ENCODE measurements at places on chromosomes 12 and 14.

- DNase-seq = no peak
Observed at GRCh38 chr12:71461787-71462328, 22.3 kb downstream of the LGR5 start.

- no peak for DNase-seq
Observed at GRCh38 chr12:124493809-124494750, 73.3 kb downstream of the NCOR2 start.

DNA sequence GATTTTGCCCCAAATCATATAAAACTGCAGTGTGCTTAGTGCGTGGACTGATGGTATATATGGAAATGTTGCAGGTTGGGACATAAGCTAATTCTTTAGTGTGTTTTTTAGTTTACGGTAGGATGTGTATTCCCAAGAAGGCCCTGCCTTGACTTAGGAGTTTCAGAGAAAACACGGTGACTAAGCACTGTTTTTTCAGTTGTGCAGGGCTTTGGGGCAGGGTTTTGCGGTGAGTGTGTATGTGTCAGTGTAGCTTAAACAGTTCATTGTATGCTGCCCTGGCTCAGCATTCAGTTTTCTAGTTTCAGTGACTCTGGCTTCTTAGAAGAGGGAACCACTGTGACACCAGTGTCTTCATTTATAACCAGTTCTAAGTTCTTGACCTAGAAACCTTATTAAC is 101.2 kb downstream of the AKAP6 start:
- no peak for DNase-seq

GRCh38 chr14:21913759-21914158 is 240.1 kb upstream of the OR4E1 start:
- DNase-seq = peak; percentile 29

- peak; percentile 92 for DNase-seq
Observed at GRCh38 chr12:124524231-124524925, 43.0 kb downstream of the NCOR2 start.

DNA sequence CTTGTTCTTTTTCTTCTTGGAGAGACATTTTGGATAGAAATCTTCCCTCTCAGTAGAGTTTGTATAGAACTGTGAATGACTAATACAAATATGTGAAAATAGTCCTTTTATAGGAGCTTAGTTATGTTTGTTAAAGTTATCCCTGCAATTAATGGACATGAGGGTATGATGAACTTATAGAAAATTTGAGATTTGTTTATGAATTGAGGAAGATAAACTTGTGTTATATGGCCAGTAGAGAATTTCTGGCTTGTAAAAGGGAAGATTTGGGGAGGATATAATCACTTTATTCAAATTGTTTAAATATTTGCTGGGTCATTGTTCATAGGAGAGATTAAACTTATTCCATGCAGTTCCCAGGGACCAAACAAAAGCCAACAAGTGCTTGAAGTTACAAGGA is 119.6 kb downstream of the DAAM1 start:
- no peak for DNase-seq

- no peak for DNase-seq
Observed at GRCh38 chr14:92924247-92924646, 1.3 kb downstream of the CHGA start.
